Tongue (tissue), 3 donors: ENCODE measurements at places on chromosomes 4 and X. TPM values are rescaled to one million over a fixed set of nuclear protein-coding genes. Genes with fewer than 3 reads are reported as not detected.

GRCh38 chr4:159941076-159941475, 838.2 kb downstream of the RAPGEF2 start:
- DNase-seq: no peak

The FOXR2 gene
- total RNA-seq: not detected

GRCh38 chr4:16045687-16046086, 38.1 kb downstream of the PROM1 start:
- DNase-seq: no peak

The XAGE1A gene
- total RNA-seq: not detected

The ADAM29 gene
- total RNA-seq: not detected

The SSX2 gene
- not detected for total RNA-seq

DNA sequence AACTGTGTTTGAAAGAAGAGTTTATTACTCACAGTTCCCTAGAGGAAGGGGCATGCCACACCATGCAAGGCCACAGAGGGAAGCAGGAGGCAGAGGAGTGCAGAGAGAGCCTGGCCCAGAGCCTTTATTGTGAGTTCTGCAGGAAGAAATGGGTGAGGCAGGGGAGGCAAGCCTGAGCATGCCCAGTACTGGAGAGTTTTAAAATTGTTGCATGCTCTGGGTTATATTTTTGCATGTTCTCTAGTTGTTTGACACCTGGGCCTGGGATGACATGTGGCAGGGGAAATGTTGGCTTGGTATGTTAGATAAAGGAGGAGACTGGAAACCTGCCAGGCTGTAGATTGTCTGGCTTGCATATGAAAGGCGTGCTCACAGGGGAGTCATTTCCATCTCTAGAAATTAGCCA, 19.7 kb upstream of the CRMP1 start:
- no peak for DNase-seq

The RAB9B gene
- 36.2 TPM for total RNA-seq

DNA sequence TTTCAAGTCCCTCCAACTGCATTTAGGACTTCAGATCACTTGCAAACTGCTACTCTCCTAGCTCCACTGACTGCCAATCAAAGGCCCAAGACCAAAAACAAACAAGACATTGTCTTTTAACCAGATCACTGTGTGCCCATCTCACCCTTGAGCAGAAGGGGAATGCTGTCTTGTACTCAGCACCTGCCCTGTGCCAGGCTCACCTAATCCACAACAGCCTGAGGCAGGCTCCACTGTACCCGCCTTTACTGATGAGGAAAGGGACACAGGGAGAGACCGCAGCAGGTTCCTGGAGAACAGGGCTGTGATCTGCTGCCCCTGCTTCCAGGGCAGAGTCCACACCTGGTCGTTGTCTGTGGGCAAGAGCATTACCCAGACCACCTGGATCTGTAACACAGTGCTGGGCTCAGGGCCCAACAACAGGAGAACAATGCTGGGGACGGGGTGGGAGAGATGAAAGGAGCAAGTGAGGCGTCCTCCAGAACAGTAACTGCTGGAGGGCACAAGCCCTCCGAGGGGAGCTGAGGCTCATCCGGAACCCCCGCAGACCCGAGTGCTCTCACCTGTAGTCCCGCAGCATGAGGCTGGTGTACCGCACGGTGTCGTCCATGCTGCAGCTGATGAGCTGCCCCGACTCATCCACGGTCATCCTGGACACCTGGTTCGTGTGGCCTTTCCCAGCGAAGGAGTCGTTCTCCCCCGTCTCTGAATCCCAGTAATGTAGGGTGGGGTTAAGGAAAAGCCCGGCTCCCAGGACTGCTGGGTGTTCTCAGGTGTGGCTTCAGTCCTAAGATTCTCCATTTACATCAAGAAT, 33.9 kb downstream of the WDR1 start:
- DNase-seq: no peak

DNA sequence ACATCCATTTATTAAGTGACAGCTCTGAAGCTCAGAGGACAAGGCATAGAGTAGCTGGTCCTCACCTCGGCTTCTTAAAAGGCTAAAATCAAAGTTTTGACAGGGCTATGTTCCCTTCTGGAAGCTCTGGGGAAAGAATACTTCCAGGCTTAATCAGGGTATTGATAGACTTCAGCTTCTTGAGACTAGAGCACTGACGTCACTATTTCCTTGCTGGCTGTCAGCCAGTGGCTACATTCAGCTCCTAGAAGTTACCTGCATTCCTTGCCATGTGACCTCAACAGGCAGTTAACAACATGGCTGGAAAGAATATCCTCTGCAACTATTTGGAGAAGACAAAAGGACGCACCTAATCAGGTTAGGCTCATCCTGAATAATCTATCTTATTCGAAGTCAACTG, 1144.8 kb downstream of the ADGRL3 start:
- no peak for DNase-seq

- no peak for DNase-seq
These were observed 38.9 kb downstream of the PAGE2 start for GRCh38 chrX:55127692-55128091.

DNA sequence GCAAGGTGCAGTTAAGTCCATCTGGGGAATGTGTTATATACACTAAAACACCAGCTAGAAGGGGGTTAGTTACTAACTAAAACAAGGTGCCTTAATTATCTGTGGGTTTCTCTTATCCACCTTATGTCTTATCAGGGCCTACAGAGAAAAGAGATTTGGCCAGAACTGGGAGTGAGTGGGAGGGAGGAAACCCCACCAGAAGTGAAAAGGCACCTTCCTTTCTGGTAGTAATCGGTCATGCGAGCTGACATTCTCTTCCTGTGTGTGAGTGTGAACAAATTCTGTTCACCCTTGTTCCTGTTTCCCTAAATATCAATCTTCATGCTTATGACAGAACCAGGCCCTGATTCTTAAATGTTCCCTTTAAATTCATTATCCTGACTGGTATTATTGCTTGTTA, 43.5 kb downstream of the SRPX2 start:
- DNase-seq: no peak

The SLC6A8 gene
- 26.9 TPM for total RNA-seq
